ENCODE measurements at places on chromosomes 13 and 19. TPM values are rescaled to one million over a fixed set of nuclear protein-coding genes. Genes with fewer than 3 reads are reported as not detected.
A peak's percentile ranks its signal among the peaks of the same experiment; 100 is the strongest.

DNA sequence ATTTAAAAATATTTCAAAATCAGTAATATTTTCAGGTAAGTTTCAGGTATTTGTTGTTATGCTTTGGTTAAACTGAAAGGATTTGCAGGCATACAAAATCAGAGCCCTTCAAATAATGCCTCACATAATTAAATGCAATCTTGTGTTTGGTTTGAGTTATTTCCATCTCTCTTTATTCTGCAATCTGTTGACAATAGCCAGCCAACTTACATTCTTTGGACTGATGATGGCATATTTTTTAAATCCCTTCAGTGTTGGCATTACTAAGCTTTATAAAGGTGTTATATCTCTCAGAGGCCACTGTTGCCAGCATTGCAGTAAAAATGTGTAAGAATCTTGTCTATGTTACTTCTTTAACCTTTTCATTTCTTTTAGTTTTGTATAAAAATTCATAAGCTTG, 257.2 kb upstream of the RFC3 start:
- no peak for DNase-seq
- H3K36me3 ChIP-seq, result no peaks in the 10 kb centered on the region
- peak overlapping the region; percentile 40 for H3K27ac ChIP-seq
- no peaks in the 10 kb centered on the region for H3K27me3 ChIP-seq
- H3K4me1 ChIP-seq, result peaks cover 27% of the 10 kb centered on the region

GRCh38 chr19:45496349-45496953, 396 bp downstream of the RTN2 start:
- no peak for DNase-seq
- H3K36me3 ChIP-seq, result no peaks in the 10 kb centered on the region
- H3K27me3 ChIP-seq, result peaks cover 8% of the 10 kb centered on the region
- peak overlapping the region; percentile 81 for H3K4me3 ChIP-seq

The ZNF835 gene
- total RNA-seq, result 8.4 TPM

DNA sequence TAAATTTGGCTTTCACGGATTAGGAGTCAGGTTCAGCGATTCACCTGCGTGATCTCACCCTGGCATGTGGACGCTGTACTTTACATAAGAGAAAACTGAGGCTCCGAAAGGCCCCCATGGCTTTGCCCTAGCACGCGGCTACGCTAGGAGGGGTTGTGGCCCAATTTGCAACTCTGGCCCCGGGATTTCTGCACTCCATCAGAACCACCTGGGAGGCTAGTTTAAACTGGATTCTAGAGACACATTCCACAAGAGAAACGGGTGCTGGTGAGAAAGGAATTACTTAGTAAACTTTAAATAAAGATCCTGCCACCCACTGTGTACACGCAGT, 6.2 kb downstream of the BCL3 start:
- H3K27me3 ChIP-seq, result no peaks in the 10 kb centered on the region
- no peak for DNase-seq
- peaks cover 30% of the 10 kb centered on the region for H3K36me3 ChIP-seq
- H3K4me3 ChIP-seq, result peak overlapping the region; percentile 75
- peak overlapping the region; percentile 89 for H3K27ac ChIP-seq

GRCh38 chr13:27982361-27982760, 6.1 kb downstream of the URAD start:
- H3K27ac ChIP-seq, result no peak overlapping the region
- no peaks in the 10 kb centered on the region for H3K36me3 ChIP-seq
- H3K4me3 ChIP-seq, result no peak overlapping the region
- peaks cover 34% of the 10 kb centered on the region for H3K4me1 ChIP-seq
- H3K27me3 ChIP-seq, result no peaks in the 10 kb centered on the region

GRCh38 chr19:4829001-4829712, 2.4 kb downstream of the TICAM1 start:
- H3K4me1 ChIP-seq, result peaks cover 29% of the 10 kb centered on the region
- no peak overlapping the region for H3K4me3 ChIP-seq
- no peak for DNase-seq
- H3K27ac ChIP-seq, result peak overlapping the region; percentile 39
- H3K36me3 ChIP-seq, result no peaks in the 10 kb centered on the region

The KCNN1 gene
- not detected for total RNA-seq

The DACT3 gene
- 52.3 TPM for total RNA-seq
